ENCODE measurements at places on chromosomes 3 and 15.
A peak's percentile ranks its signal among the peaks of the same experiment; 100 is the strongest.

DNA sequence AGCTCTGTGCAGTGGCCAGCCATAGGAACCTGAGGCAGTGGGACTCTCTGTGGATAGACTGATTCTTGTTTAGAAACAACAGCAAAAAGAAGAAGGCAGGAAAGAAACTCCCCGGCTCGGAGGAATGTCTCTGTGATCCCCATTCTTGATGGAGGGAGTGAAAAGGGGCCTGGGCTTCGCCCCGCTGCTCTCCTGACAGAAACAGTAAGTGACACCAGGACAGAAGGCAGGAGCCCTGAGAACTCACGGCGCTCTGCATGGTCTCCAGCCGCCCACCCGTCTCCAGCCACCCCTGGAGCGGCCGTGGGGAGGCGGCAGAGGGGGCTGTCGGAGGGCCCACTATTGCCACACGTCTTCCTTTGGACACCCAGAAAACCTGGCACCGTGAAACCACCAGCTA, 35.7 kb upstream of the PARL start:
- no peak for DNase-seq

- DNase-seq: peak; percentile 35
Observed at GRCh38 chr3:110568246-110568645, 503.4 kb upstream of the NECTIN3 start.

DNA sequence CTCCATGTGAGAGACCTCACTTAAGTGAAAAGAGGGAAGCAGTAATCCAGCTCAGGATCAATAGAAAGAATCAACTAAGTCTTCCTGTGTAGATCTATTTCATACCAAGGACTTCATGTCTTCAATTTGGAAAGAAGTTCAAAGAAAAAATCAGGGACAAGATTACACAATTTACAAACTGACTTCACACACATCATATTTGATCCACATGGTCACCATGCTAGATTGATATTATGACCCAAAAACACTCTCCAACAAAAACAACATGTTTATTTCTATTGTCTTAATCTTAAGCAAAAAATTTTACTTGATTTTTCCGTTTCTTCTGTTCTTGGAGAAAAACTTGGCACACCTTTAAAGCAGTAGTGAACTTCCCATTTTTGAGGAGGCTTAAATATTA, 76.3 kb downstream of the THBS1 start:
- DNase-seq: no peak

- DNase-seq: no peak
Observed at GRCh38 chr15:47674586-47675232, 42.6 kb upstream of the SEMA6D start.

DNA sequence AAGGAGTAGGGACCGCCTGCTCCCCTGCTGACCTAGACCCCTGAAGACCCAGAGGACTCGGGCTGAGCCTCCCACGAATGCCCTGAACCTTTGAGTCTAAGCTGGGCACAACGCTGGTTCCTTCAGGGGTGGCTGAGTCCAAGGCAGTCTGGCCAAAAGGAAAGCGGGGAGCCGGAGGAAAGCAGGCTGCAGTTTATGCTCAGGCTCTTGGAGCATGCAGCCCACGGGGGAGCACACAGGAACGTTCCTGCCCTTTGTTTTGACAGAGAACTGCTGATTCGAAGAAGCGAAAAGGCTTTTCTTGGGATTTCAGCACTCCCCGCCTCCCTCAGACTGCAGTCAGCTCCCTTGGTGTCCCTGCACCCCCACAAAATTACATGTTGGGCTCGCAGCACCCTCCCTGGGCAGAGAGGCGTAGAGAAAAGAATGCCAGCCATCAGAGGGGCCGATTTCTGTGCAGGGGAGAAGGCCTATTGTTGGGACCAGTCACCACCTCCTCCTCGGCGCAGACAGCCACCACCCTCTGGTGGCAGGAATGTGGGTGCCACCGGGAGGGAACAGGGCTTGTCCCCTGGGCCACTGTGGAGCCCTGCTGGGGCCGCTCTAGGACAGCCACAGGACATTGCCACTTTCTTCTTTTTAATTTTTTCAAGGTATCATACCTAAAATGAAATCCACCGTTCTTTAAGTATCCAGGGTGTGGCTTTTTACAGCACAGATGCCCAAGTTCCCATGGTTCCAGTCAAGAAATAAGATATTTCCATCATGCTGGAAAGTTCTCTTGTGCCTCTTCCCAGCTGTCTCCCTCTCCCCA, 72.2 kb downstream of the SMAD6 start:
- peak; percentile 79 for DNase-seq

DNA sequence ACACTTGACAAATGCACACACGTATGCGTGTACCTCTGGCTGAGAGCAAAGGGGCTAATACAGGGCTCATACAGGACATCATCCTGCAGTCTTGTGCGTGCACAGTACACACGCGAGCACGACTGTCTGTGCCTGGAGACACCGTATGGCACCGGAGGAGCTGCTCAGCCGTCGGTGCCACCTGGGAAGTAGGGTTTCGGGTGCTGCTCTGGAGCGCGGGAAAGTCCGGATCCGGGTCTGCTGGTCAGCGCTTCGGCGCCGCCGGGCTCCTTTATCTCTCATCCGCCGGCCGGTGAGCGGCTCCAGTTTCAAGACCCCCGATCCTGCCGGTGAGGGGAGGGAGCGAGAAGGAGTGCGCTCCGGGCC, 9.3 kb downstream of the FOXL2 start:
- DNase-seq: no peak

DNA sequence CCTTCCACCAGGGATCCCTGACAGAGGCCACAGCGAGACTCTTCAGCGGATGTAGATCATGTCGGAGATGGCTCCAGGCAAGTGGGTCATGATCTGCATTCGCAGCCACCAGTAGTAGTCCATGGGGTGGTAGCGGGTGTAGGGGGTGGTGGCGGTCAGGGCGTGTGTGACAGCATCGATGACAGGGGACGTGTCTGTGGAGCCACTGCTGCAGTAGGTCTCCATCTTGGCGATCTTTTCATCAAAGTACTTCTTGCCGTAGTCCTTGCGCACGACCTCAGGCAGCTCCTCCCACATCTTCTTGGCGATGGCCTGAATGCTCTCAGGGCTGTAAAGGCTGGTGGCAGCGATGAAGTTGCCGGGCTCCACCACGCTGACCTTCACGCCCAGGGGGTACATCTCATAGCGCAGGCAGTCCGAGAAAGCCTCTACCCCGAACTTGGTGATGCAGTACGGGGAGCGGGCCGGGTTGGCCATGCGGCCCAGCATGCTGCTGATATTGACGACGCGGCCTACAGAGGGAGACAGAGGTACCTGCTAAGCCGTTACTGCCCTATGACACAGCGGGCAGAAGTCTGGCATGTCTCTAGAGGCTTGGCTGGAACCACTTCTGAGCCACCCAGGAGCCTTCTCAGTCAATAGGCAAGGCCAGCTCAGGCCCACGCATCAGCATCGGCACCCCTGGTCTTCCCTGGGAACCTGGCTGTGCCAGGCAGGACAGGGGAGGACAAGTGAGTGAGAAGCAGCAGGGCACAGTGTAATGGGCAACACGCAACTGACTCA, 43.7 kb downstream of the BDH1 start:
- no peak for DNase-seq

DNA sequence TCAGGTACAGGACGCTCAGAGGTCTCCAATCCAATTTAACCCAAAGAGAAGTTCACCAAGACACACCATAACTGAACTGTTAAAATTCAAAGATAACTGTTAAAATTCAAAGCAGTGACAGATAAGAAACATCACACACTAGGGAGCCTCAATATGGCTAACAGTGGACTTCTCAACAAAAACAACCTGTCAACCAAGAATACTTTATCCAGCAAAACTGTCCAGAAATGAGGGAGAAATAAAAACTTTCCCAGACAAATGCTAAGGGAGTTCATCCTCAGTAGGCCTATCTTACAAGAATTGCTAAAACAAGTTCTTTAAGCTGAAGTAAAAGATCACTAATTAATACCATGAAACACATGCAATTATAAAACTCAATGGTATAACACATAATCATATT, 36.3 kb upstream of the MYLK start:
- no peak for DNase-seq

- no peak for DNase-seq
Observed at GRCh38 chr3:3082234-3082924, 27.8 kb downstream of the IL5RA start.

DNA sequence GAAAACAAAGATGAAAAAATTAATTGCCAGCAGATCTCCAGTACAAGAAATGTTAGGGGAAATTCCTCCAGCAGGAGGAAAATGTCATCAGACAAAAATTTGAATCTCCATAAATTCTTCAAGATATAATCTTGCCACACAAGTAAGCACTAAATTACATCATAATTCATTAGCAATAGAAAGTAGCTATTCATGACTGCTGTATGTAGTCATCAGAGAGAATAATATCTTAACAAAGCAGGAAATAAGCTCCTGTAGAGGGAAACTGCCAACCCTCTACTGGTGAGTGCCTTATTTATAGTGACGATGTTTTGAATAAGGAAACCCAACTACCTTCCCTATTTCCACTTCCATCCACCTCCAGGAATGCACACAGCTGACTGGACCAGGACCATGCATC, 15.8 kb upstream of the SLC27A2 start:
- no peak for DNase-seq

DNA sequence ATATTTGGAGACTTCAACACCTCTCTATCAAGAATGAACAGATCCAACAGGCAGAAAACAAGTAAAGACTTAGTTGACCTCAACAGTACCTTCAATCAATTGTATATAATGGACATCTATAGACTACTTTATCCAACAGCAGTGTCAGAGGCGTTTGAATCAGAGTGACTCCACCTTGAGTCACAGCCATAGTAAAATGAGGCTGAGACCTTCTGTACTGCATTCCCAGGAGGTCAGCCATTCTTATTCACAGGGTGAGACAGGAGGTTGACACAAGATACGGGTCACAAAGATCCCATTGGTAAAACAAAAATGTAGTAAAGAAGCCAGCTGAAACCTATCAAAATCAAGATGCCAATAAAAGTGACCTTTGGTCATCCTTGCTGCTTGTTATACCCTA, 299.8 kb downstream of the CNTN3 start:
- no peak for DNase-seq

- no peak for DNase-seq
Observed at GRCh38 chr3:191369616-191370010, 39.3 kb upstream of the UTS2B start.
